ENCODE measurements at places on chromosomes 5 and 9.
A peak's percentile ranks its signal among the peaks of the same experiment; 100 is the strongest.

GRCh38 chr5:171397190-171397589 is 9.5 kb downstream of the NPM1 start:
- no peak for DNase-seq

- DNase-seq, result no peak
Measured at GRCh38 chr5:57683036-57683630, 200.5 kb upstream of the ACTBL2 start.

DNA sequence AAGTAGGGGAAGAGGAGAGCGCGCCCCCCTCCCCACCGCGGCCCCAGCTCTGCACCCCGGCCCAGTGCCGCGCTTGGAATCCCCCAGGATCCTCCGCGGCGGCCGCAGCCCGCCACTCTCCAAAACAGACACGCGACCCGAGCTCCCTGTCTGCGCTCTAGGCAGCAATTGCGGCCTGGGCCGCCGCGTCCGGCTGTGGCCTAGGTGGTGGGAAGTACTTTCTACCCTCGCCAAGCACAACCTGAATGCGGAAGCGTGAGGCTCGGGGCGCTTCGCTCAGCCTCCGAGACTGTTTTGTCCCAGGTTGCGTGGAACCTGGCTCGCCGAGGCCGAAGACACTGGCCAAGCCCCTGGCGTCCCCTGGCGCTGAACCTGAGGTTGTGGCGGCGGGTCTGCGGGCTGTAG is 3.3 kb upstream of the FOXB2 start:
- DNase-seq, result no peak

GRCh38 chr5:128597156-128597555 is 59.1 kb upstream of the FBN2 start:
- no peak for DNase-seq

- DNase-seq, result no peak
Measured at GRCh38 chr5:80931411-80931810, 28.8 kb upstream of the RASGRF2 start.

DNA sequence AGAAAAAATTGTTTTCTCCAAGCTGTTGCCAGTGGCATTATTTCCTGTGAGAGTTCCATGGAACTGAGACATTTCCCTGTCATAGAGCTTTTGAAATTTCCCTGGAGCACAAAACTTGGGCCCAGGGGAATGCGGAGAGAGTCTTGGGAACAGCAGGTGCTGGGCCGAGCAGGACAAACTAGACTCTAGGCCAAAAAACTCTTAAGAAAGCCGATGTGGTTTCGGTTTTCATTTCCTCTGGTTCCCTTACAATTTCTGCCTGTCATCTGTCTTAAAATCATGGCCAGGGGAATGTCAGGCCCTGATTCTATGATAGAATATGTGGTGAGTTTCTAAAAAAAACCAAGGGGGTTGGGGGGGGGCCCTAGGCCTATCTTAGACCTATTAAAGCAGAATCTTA is 4.6 kb downstream of the SLC35A4 start:
- no peak for DNase-seq

DNA sequence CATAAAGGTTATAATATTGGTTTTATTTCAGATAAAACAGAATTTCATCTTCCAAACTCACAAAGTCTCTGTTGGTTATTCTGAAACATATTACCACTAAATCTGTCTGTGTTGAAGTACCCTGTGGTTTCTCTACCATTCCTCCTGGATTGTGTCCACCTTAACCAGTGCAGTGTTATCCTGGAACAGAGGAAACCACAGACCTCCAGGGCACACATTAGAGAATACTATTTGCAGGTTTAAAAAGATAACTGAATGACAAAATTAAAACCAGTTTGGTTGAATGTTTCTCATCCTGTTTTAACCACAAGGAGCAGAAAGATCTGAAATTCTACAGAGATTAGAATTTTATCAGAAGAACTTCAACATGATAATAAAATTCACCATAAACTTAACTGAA is 251.8 kb downstream of the CWC27 start:
- DNase-seq, result no peak

DNA sequence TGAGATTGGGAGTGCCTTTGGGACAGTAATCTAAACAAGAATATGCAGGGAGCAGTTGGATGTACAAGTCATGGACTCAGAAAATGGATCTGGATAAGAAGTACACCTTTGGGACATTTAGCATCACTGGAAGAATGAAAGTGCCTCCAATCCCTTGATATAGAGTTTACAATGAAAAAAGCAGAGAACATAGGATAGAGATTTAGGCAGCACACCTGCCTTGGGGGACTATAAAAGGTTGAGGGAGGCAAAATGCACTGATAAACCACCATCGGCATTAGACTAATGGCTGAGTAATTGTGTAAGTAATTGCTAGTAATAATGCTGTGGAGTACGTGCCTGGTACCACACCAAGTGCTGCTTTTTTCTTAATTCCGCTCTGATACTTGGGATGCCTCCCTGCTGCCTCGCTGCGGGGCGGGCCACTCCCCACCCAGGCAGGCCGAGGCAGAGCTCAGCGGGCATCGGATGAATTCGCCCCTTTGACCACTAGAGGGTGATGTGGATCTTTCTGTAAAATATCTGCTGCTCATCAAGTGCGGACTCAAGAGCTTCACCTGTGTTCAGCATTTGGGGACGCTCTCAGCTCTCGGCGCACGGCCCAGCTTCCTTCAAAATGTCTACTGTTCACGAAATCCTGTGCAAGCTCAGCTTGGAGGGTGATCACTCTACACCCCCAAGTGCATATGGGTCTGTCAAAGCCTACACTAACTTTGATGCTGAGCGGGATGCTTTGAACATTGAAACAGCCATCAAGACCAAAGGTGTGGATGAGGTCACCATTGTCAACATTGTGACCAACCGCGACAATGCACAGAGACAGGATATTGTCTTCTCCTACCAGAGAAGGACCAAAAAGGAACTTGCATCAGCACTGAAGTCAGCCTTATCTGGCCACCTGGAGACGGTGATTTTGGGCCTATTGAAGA is 99.9 kb downstream of the ANKRD18B start:
- peak; percentile 67 for DNase-seq

- DNase-seq, result no peak
Measured at GRCh38 chr9:131103024-131103423, 6.7 kb downstream of the AIF1L start.

DNA sequence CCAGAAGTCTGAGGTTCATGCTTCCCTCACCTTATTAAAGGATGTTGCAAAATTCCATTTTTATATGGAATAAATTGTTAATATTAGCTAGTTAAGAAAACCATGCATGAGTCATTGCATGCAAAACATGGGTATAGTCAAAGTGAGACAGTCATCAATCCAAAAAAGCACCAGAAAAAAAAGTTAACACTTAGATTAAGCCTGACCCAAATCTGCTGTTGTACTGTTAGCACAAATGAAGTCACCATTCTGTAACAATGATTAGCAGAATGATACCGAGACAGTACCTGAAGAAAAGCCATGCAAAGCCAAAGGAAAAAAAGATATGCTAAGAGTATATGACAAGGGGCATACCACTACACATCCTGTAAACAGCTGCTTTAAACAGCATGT is 49.5 kb downstream of the PKD2L2 start:
- no peak for DNase-seq

- no peak for DNase-seq
Measured at GRCh38 chr9:119126040-119126439, 243.2 kb downstream of the BRINP1 start.

GRCh38 chr5:40781843-40782409 is 16.2 kb downstream of the PRKAA1 start:
- no peak for DNase-seq

- no peak for DNase-seq
Measured at GRCh38 chr5:118139361-118139760, 849.0 kb downstream of the DTWD2 start.

- DNase-seq, result no peak
Measured at GRCh38 chr9:131411719-131412681, 18.1 kb downstream of the PRRC2B start.

GRCh38 chr5:31726952-31727351 is 88.0 kb downstream of the PDZD2 start:
- DNase-seq, result no peak

All from activated CD4-positive, CD25-positive, alpha-beta regulatory T cell treated with anti-CD3 and anti-CD28 coated beads, Interleukin-2, amount 50 U/mL, for 72 hours (primary cell).